ENCODE measurements at places on chromosomes 5 and 9. TPM values are rescaled to one million over a fixed set of nuclear protein-coding genes. Genes with fewer than 3 reads are reported as not detected.

- no peak for DNase-seq
Measured at GRCh38 chr5:1874348-1874747, 8.4 kb downstream of the IRX4 start.

DNA sequence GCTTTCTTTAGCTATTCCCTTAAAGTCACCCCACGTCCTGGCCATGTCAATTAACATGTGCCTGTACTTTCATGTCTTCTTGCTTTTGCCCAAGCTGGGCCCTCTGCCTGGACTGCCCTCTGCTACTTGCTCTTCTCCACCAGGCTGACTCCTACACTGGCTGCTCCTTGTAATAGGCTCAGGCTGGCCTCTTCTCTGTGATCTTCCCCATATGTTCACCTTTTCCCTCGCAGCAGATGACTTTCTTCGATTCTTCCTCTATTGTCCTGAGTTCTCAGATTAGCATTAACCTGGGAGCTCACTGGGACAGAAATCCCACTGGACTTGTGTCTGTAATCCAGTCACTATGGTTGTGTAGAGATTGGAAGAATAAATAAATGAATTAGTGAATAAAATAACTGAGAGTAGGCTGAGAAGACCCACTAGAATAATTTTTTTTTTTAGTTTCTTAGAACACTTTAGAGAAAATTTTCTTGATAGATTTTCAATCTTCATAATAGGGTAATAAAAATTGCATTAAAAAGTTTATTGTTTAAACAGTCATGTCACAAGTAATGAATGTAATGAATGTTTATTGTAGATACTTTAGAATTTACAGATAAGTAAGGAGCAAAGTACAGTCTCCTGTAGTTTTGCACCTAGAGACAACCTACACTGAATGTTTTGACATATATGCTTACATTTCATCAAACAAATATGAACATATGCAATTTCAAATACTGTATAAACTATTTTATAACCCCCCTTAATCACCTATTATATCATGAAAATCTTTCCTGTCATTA, 47.4 kb upstream of the TNFSF15 start:
- no peak for DNase-seq

TPPP gene
- not detected for total RNA-seq

SLCO6A1 gene
- not detected for total RNA-seq

DNA sequence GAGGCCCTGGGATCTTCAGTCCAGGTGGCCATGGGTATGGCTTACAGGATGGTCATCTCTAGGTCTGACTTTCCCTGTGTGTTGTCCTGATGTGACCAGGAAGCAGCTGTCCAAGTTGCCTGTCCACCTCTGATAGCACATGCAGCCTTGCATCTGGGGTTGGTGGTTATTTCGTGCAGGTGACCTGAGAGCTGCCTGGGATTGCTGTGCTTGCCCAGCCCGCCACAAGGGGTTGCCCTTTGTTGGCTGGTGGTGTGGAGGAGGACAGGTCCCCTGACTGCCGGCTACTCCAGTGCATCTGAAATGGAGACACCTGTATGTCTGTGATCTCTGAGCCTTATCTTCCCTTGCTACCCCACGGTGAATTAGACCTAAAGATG, 212.6 kb downstream of the ARHGAP26 start:
- DNase-seq: no peak

SPAAR gene
- total RNA-seq: not detected

NSUN2 gene
- total RNA-seq: 149 TPM

DNA sequence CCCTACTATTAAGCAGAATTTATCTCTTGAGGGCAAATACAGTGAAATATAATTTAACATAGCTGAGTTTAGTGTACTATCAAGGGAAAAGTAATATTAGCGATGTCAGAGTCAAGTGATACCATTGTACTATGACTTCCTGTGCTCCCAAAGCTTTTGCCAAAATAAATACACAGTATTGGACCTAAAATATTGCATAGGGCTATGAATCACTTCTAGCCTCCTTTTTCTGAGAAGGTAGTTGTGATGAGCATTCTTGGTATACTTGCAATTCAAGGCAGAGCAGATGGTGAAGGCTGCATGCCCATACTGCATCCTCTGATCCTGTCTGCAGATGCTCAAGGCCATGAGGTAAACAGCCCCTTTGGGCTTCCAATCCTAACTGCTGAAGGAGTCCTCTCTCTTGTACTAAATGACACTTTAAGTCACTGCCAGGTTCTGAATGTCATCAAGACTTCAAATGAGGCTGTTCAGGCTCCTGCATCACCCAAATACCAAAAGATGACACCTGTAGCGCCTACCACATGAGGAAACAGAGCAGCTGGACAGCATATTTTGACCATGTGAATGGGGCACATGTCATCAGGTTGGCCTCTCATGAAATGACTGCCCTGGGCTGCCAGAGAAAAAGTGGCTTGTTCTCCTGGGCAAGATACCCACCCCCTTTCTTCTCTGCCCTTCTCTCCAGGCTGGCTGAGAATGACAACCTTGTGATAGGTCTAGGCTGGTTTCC, 29.7 kb upstream of the PPP2CA start:
- DNase-seq: no peak

GRCh38 chr5:136605638-136606037, 240.3 kb upstream of the TRPC7 start:
- no peak for DNase-seq

- no peak for DNase-seq
Measured at GRCh38 chr9:135502873-135503321, 2.4 kb downstream of the MRPS2 start.

ADAMTS13 gene
- total RNA-seq: 1.2 TPM

IFNB1 gene
- 0.23 TPM for total RNA-seq

DMGDH gene
- not detected for total RNA-seq

- no peak for DNase-seq
Measured at GRCh38 chr5:142353071-142353472, 28.3 kb upstream of the SPRY4 start.

- DNase-seq: no peak
Measured at GRCh38 chr9:131402073-131402472, 8.2 kb downstream of the PRRC2B start.

GRCh38 chr5:52376592-52376991, 411.1 kb upstream of the ITGA1 start:
- DNase-seq: no peak

DNA sequence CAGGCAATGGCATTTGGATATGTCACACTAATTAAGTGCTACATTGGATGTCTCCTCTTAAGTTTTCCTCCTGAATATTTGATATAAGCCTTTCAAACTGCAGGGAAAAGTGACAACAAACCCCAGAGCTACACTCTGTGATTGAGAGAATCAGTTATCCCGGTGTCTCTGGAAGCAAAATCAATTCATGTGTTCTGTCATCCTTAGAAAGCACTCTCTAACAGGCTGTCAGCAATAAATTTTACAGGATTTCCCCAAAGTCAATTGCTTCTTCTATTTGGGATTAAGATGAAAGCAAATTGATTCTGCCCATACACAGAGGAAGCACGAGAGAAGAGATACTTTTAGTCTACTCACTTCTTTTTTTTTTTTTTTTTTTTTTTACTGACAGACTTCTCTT, 332.4 kb downstream of the CDH18 start:
- no peak for DNase-seq

GRCh38 chr9:35714579-35715252, 17.3 kb downstream of the TLN1 start:
- no peak for DNase-seq

ZDHHC11B gene
- total RNA-seq: not detected

ELOVL7 gene
- 0.49 TPM for total RNA-seq

POU5F2 gene
- total RNA-seq: 1.6 TPM

GRCh38 chr5:64690417-64691151, at the start of gene SHISAL2B:
TSS of gene SHISAL2B (plus strand) at chr5:64690503. CDS start at chr5:64690624, 121 bp downstream.
- DNase-seq: no peak

DNA sequence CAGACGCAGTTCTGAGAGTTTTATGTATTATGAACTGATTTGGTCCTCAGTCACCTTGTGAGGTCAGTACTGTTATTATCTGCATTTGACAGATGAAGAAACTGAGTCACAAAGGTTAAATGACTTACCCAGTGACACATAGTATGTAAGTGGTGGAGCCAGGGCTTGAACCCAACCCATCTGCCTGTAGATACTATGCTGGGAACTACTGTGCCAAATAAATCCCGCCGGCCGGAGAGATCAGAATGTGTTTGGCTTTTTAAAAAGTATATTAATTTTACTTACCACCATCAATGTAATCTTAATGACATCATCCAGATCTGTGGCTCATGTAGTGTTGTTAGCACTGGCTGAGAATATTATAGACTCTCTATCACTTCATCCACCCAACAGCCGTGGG, 80.8 kb downstream of the ZNF618 start:
- no peak for DNase-seq

- DNase-seq: no peak
Measured at GRCh38 chr5:157476702-157477408, 16.8 kb downstream of the NIPAL4 start.

DNA sequence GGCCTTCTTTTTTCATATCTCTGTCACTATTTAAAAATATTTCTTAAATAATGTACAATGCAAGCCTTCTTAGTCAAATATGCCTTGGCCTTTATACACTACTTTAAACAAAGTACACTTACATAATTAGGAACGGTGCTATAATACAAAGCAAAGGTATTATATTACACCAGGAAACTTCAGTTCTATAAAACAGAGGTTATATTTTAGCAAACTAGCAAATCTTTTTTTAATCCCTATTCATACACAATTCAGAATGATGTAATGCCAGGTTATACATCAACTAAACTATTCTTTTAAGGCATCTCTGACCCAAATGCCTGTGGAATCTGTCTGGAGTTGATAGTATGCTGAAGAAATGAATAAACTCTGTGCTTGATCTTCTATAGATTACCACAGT, 10.7 kb upstream of the LURAP1L start:
- no peak for DNase-seq
